ENCODE measurements at places on chromosomes 1 and 21.

DNA sequence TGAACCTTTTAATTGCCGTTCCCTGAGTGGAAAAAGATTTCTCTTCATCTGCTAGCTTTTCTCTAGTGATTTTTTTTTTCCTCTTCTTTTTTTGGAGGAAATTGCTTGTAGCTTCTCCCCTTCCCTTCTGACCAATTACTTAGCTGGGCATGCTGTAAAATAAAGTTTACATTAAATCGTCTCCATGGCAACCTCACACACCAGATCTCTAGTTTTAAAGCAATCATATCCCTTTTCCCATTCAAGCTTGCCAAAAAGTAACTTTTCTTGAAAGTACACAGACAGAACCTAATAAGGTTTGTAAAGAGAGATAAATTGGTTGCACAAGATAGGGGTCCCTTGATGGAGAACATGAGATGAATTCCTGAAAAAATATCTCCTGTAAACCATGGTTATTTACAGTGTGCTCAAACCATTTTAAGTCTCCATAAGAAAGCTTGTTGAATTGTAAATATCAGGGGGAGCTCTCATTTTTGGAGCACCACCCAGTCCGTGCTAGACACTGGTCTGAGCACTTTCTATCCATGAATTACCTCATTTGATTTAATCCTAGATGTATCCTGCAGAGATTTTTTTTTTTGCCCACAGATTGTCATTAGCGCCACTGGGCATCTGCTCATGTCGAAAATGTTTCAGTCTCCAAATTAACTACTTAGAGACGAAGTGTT is 32.6 kb upstream of the HTR1D start:
- no peak for DNase-seq

- peak; percentile 96 for DNase-seq
Measured at GRCh38 chr1:150561254-150561973, 12.2 kb downstream of the ADAMTSL4 start.

DNA sequence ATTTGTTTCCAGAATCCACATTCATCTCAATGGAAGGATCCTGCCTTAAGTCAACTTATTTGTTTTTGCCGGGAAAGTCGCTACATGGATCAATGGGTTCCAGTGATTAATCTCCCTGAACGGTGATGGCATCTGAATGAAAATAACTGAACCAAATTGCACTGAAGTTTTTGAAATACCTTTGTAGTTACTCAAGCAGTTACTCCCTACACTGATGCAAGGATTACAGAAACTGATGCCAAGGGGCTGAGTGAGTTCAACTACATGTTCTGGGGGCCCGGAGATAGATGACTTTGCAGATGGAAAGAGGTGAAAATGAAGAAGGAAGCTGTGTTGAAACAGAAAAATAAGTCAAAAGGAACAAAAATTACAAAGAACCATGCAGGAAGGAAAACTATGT is 2.6 kb downstream of the GADD45A start:
- DNase-seq = no peak

DNA sequence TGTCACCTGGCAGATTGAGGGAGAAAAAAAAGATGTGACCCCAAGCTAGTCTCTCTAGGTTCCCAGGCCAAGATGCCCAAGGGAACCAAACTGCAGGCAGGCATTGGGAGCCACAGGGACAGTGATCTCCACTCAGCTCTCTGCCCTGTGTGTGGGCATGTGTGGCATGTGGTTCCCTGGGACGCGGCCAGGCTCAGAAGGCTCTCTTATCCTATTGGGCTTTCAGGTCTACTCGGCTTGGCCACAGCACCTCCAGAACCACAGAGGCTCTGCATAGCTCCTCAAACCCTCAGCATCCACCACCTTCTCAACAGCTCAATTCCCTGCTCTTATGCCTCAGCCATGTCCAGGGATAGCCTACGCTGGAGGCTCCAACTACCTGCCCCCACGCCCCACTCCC is 22.0 kb downstream of the IQGAP3 start:
- DNase-seq = no peak

DNA sequence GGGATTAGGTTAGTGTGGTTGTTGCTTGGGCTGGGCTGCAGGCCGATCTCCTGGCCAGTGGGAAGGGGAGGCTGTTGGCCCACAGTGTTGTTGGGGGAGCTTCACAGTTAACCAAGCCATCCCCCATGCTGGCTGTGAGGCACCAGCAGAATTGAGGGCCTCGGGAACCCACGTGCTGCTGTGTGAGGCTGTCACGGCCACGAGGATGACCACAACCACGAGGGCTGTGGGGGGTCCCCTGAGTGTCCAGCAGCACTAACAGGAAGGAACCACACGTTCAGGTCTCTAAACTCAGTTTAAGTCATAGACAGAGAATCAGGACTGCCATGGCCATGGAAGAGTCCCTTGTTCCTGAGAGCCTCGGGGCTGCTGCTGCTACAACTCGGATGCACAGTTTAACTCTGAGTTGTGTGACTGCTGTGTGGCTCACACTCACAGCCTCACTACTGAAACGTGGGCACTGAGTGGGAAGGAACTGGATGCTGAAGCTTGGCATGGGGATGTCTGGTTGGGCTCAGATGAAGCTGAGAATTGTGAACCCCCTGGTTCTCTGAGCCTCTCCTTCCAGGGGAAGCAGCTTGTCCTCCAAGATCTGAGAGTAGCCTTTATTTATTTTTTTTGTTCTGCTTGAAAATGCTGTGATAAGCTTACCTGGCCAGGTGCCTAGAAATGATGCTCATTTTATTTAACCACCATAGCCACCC is 4.8 kb upstream of the MMEL1 start:
- DNase-seq = no peak

DNA sequence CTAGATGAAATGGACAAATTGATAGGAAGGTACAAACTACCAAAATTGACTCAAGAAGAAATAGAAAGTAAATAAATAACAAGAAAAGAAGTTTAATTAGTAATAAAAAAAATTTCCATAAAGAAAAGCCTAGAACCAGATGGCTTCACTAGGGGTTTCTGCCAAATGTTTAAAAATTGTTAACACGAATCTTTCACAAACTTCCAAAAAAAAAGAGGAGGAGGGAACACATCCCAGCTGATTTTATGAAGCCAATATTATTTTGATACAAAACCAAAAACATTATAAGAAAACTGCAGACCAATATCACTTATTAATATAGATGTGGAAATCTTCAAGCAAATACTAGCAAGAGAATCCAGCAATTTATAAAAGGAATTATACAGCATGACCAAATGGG is 89.5 kb downstream of the COLGALT2 start:
- no peak for DNase-seq

GRCh38 chr1:19009882-19010321 is 53.4 kb upstream of the IFFO2 start:
- peak; percentile 63 for DNase-seq

DNA sequence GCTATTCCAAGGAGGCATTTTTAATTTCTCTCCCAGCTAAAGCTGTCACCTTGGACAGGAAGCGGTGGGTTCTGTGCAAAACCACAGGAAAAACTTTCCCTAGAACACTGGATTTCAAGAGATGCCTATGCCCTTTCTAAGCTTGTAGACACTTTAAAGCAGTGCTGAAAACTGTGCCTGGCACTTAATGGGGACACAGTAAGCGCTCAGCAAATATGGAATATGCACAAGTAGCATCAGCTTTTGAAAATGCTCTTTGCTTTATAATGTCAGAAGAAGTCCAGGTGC is 50.9 kb upstream of the TARBP1 start:
- DNase-seq = no peak

DNA sequence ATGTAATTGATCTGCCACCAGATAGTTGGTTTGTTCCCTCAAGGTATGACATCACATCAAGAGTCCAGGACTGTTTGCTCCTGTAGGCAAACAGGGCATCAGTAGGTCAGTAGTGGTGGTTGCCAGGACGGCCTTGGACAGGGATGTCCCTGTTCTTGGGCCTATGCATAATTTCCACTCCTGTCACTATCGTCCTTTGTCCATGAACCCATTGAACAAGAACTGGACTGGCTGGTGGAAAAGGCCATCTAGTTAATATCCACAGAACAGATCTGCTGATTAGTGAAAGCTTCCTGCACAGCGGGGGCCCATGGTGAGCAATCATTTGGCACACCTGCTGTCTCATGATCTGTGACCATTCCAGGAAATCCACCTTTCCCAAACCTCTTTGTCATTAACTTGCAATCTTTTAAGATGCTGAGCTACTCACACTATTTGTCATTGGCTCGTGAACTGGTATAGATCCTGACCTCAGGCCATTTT is 12.4 kb upstream of the BSDC1 start:
- DNase-seq = no peak

GRCh38 chr1:229380536-229381160 is 37.8 kb upstream of the CCSAP start:
- no peak for DNase-seq

DNA sequence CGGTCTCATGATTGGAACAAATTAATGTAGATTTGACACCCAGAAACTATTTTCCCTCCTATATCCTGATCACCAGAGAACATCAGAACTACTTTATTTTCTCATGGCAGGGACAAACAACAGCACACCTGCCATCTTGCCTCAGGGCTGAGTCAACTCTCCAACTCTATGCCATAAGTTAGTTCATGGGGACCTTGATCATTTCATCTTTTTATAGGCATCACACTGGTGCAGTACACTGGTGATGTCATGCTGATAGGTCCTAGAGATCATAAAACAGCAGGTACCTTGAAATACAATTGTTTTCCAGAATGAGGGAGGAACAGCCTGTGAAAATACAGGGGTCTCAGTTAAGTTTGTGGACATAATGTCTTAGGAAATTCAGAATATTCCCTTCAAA is 45.8 kb downstream of the EDN2 start:
- no peak for DNase-seq

GRCh38 chr21:36916718-36917117 is 49.8 kb downstream of the HLCS start:
- DNase-seq = peak; percentile 21

GRCh38 chr1:221089273-221089672 is 210.0 kb downstream of the HLX start:
- no peak for DNase-seq

DNA sequence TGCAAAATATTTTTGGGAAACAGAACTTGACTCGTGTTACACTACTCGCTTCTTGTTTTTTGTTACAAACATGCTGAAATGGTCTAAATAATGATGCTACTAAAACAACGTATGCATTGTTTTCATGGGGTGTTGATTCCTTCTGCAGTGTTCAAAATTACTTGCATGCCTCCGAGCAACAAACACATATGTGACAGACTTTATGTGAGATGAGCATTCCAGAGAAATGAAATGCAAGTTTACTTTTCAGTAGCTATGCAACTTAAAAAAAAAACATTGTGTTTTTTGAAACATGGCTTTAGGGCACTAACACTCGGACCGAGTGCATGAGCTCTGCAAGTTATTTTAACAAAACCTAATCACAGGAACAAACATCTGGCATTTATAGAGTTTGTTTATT is 84.8 kb downstream of the CAMTA1 start:
- no peak for DNase-seq

DNA sequence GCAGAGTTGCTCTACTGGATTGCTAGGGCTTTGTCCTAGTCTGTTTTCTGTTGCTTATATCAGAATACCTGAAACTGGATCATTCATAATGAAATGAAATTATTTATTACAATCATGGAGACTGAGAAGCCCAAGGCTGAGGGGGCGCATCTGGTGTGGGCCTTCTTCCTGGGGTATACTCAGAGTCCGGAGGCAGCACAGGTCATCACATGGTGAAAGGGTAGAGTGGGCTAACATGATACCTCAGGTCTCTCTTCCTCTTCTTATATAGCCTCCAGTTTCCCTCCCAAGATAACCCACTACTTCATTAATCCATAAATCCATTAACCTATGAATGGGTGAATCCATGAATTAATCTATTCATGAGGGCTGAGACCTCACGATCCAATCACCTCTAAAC is 667.6 kb upstream of the NCAM2 start:
- no peak for DNase-seq

GRCh38 chr1:182120411-182121258 is 59.1 kb upstream of the ZNF648 start:
- DNase-seq = no peak

DNA sequence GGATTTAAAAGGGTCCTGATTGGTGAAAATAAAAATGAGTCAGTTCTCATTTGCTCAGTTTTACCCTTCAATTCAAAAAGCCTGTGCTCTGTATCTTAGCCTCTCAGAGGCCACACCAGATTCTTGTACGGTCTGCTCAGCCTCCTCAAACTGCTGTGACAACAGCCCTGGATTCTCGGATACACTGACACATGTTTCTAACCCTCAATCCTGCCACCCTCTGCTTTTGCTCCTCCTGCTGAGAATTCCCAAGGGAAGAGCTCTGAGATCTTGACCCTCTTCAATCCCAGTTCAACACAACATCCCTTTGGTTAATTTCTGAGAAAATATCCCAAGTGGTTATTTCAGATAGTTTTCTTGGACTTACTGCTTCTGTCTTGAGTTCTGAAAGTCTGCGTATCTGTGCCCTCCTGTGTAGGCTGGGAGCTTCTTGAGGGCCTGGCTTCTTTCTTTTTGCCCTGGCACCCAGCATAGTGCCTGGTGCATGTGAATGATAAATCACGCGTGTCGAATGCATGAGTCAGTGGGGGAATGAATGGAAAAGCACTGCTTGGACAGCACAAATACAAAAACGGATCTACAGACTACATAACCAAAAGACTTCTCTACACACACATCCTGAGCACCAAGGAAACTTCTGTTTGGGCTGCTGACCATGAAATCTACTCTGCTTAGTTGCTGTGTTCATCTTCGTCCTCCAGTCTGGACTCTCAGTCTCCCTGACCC is 24.5 kb downstream of the IRF2BP2 start:
- DNase-seq = no peak

GRCh38 chr1:87262688-87263087 is 66.0 kb upstream of the LMO4 start:
- DNase-seq = no peak

DNA sequence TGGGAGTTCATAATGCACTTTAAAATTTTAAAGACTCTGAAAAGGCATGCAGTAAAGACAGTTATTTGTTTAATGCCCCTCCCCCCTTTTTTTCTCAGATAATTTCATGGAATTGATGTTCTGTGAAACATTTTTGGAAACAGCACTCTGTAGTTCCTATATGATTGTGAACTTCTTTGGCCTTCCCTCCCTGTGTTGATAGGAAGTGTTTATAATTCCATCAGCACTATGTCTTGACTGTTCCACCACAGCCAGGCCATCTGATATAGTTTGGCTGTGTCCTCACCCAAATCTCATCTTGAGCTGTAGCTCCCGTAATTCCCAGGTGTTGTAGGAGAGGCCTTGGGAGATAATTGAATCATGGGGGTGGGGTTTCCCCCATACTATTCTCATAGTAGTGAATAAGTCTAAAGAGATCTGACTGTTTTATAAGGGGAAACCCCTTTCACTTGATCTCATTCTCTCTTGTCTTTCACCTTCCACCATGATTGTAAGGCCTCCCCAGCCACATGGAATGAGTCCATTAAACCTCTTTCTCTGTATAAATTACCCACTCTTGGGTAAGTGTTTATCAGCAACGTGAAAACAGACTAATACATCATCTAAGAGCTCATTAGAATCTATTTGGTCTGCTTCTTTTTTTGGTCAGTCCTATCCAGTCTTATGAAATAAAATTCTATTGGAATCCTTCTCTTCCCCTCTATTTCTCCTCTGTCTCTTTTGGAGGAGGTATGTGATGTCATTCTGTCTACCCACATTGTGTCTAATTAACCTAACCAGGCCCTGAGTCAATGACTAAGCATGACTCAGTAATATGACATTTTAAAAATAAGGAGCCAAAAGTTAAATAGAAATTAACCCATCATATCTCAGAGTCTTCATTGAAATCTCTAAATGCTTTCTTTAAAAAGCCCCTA is 8.9 kb downstream of the CCDC185 start:
- DNase-seq = no peak

Measured in neural progenitor cell (in vitro differentiated cells).